ENCODE measurements at places on chromosomes 3 and 15.

GRCh38 chr3:156424758-156425157 is 130.2 kb downstream of the SSR3 start:
- no peak for DNase-seq

DNA sequence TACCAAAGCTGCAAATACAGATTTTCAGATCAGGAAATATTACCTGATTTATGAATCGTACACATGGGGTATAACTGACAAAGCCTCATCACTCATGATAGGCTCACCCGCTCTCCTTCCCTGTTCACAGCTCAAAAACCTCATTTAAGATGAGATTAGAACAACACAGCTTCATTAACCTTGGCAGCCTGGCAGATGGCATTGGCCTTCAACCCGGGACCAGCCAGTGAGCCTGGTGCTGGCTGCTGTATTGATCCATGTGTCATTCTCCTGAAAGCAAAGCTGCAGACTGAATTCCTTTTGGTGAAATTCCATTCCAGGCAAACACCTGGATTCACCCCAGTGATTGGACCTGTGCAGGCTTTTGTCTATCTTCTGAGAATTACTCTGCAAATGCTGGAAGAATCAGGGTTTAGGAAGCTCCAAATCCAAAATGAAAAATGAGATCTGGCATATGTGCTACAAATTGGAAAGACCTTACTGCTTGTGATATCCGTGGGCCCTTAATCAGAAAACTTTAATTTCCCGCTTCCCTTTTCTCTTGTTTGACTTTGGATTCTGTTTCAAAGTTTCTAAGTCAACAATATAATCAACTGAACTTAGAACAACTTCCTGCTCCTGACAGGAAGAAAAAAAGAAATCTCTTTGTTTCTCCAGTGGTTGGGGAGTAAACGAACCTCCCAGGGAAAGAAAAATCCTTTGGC is 189.1 kb upstream of the KBTBD8 start:
- no peak for DNase-seq

DNA sequence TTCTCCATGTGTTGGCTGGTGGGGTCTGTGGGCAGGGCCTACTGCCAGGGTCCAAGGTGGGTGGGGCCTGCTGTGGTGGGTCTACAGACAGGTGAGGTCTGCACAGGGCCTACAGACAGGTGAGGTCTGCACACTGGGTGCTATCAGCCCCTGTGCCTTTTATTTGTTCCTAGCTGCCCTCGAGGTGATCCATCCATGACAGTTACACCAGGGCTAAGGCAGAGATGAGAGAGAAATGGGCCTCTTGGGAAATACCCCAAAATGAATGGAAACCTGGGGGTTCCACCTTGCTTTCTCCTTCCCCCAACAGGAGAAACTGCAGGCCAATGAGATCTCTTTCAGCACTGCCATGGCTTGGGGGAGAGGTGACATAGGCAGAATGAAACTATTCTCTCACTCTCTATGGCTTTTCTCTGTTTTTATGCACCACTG is 36.4 kb downstream of the CFAP100 start:
- no peak for DNase-seq

GRCh38 chr3:156465194-156465593 is 89.7 kb downstream of the SSR3 start:
- DNase-seq = no peak

DNA sequence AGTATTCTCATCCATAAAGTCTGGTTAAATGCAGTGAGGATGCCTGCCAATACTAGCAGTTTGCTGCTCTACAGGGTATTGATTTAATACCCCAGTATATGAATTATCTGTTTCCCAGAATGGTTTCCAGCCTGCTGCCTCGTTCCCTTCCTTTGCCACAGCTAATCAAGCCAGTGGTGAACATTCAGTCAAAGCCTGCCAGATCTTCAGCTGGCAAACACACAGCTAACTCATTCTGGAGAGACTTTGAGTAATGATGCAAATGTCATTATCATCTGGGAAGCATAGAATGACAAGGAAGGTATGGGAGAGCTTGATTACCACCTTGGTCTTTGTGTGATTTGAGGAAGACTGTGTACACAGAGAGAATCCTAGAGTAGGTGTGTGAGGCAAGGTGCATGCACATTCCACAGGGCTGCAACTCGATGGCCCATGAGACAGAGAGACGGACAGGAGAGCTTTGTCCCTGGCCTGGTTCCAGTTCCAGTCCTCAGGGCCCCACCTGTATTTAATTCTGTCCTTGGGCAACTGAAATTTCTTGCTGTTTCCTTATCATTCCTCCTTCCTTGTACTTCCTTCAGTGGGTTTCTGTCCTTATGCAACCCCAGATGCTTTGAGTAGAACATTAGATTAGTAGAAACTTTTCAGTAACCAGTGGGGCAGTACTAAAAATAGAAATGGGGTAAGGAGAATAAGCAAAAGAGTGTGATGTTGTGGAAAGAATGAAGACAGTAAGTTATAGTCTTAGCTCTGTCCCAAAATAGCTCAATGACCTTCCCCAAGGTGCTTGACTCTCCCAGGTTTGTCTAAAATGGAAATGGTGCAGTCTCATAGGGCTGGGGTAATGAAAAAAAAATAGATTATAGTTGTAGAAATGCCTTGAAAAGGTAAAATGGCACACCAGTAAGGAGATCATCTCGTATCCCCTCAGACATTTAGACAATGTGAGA is 72.5 kb downstream of the MITF start:
- no peak for DNase-seq

DNA sequence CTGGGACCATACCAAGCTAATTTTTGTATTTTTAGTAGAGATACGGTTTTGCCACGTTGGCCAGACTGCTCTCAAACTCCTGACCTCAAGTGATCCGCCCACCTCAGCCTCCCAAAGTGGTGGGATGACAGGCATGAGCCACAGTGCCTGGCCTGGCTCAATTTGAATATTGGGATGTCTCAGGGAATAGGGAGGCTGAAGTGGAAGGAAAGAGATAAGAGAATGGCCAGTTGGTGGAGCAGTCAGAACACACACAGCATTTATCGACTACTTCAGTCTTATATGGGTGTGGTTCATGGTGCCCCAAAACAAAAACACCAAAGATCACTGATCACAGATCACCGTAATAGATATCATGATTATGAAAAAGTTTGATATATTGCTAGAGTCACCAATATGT is 144.4 kb downstream of the GMNC start:
- DNase-seq = no peak
